ENCODE measurements at places on chromosomes 6 and 20.

- no peak for DNase-seq
Measured at GRCh38 chr6:5279891-5280338, 18.6 kb downstream of the FARS2 start.

GRCh38 chr6:5941188-5941587, 65.5 kb downstream of the NRN1 start:
- DNase-seq: no peak

GRCh38 chr6:27135087-27135657, 112.3 kb upstream of the PRSS16 start:
- DNase-seq: no peak

- DNase-seq: no peak
Measured at GRCh38 chr6:154476494-154476893, 34.0 kb downstream of the CNKSR3 start.

DNA sequence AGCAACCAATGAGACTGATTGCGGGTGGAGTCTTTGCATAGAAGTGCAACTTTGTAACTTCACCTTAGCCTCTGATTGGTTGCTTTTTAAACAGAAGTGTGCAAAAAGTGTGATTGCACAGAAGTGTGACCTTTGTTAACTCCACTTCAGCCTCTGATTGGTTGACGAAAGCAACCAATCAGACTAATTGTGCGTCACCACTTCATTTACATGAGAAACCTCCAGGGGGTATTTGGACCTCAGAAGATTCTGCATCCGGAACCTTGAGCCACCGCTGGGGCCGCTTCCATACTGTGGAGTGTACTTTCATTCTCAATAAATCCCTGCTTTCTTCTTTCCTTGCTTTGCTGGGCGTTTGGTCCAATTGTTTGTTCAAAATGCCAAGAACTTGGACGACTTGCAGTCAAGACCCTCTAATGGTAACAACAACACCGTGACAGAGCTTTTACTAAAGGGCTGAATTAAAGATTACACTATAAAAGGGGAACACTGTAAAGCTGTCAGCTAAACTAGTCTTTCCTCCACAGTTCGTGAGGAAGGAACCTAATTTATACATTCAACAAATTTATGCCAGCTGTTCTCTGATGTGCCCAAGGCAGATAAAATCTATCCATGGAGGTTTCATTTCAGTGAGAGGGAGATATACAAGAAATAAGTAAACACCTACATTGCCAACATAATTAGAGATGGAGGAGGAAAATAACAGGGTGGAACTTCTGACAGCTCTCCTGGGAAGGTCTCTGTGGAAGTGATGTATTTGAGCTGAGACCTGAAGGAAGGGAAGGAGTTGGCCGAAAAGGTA, 1.4 kb upstream of the HECA start:
- DNase-seq: no peak

- DNase-seq: no peak
Measured at GRCh38 chr6:153215242-153215641, 84.2 kb upstream of the RGS17 start.

- DNase-seq: no peak
Measured at GRCh38 chr6:150352321-150353296, 16.2 kb upstream of the IYD start.

GRCh38 chr6:122648726-122649125, 38.5 kb downstream of the PKIB start:
- no peak for DNase-seq

- peak; percentile 67 for DNase-seq
Measured at GRCh38 chr6:166308769-166309589, 787 bp upstream of the PRR18 start.
